CD4-positive, alpha-beta T cell (primary cell): ENCODE measurements at places on chromosomes 6 and 20. TPM values are rescaled to one million over a fixed set of nuclear protein-coding genes. Genes with fewer than 3 reads are reported as not detected.

Gene TTLL9
- total RNA-seq, result not detected

Gene MACROD2
- total RNA-seq, result not detected

Gene SLCO4A1
- total RNA-seq, result 2.3 TPM

Gene OR2W1
- not detected for total RNA-seq

Gene OPRM1
- total RNA-seq, result not detected

Gene PLA2G7
- total RNA-seq, result not detected

Gene NRSN1
- total RNA-seq, result not detected

Gene COL10A1
- not detected for total RNA-seq
